ENCODE measurements at places on chromosomes 7 and 10. TPM values are rescaled to one million over a fixed set of nuclear protein-coding genes. Genes with fewer than 3 reads are reported as not detected.

PRPS1L1 gene
- total RNA-seq = not detected

PRKCQ gene
- total RNA-seq = 0.15 TPM

SHOC2 gene
- total RNA-seq = 130 TPM

ALOX5 gene
- 354 TPM for total RNA-seq

OR6V1 gene
- not detected for total RNA-seq

GIMAP6 gene
- 0.39 TPM for total RNA-seq

TMEM176B gene
- 0.25 TPM for total RNA-seq

UNCX gene
- not detected for total RNA-seq

CCDC172 gene
- total RNA-seq = not detected

FXYD4 gene
- total RNA-seq = not detected

OR2A1 gene
- not detected for total RNA-seq

NUPR2 gene
- total RNA-seq = not detected

EPDR1 gene
- total RNA-seq = not detected

ADK gene
- total RNA-seq = 53.8 TPM

LFNG gene
- 208 TPM for total RNA-seq

TEX47 gene
- not detected for total RNA-seq

SPDYE2B gene
- not detected for total RNA-seq

MBL2 gene
- total RNA-seq = not detected

PAPOLB gene
- total RNA-seq = 0.07 TPM

SLC29A4 gene
- 0.24 TPM for total RNA-seq

PSMC2 gene
- 51.1 TPM for total RNA-seq

LLCFC1 gene
- total RNA-seq = not detected

ZNF804B gene
- not detected for total RNA-seq

FAM25G gene
- total RNA-seq = not detected

CHCHD2 gene
- 168 TPM for total RNA-seq

GHRHR gene
- total RNA-seq = not detected

ATOH7 gene
- not detected for total RNA-seq

SPAM1 gene
- total RNA-seq = not detected

GPR85 gene
- not detected for total RNA-seq

PLEKHS1 gene
- total RNA-seq = not detected

CH25H gene
- total RNA-seq = not detected

CTTNBP2 gene
- total RNA-seq = 0.27 TPM

TMEM236 gene
- total RNA-seq = 0.27 TPM

FBXL13 gene
- 4.0 TPM for total RNA-seq

AP4M1 gene
- total RNA-seq = 18.3 TPM

TMEM196 gene
- not detected for total RNA-seq

WDFY4 gene
- total RNA-seq = 560 TPM

PTF1A gene
- not detected for total RNA-seq

EBF3 gene
- 0.07 TPM for total RNA-seq

ORC5 gene
- total RNA-seq = 20.2 TPM

NCF1 gene
- total RNA-seq = 183 TPM

NUTM2E gene
- total RNA-seq = 0.63 TPM

PRKRIP1 gene
- total RNA-seq = 59.1 TPM

ZNF487 gene
- 6.7 TPM for total RNA-seq

MEOX2 gene
- not detected for total RNA-seq

BPGM gene
- total RNA-seq = 9.7 TPM

OGDHL gene
- not detected for total RNA-seq

JCAD gene
- total RNA-seq = 0.37 TPM

All from B cell (primary cell).